ENCODE measurements at places on chromosomes 16 and 17.

DNA sequence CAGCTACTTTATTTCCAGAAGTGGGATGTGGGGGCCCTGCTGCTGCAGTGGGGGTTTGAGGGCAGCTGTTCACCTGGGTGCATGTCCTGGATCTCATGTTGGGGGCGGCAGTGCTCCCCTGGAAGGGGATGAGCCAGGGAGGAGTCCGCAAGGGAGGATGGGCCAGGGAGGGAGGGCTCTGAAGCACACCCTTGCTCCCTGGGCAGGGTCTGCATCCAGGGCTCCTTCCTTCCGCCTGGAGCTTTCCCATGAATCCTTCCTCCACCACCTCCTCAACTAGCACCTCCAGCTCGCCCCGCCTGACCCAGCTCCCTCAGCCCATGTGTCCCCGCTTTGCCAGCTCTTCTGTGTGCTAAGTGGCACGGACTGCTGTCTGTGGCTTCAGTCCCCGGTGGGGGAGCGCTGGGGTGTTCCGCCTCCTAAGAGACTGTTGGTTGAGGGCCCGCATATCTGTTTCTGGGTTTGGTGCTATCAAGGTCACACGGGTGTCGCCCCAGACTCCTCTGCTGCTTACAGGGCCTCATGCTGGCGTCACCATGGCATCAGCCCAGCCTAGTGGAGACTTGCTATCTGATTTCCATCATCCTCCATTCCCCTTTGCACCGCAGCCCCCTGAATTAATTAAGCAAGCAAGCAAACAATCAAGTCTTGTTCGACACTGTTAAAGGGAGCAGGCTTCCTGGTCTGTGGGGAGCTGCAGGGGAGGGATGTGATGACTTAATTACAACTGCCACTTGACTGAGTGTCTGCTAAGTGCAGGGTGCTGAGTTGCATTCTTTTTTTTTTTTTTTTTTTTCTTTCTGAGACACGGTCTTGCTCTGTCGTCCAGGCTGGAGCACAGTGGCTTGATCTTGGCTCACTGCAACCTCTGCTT lies 71.8 kb downstream of the PRKCA start:
- peak; percentile 63 for DNase-seq

DNA sequence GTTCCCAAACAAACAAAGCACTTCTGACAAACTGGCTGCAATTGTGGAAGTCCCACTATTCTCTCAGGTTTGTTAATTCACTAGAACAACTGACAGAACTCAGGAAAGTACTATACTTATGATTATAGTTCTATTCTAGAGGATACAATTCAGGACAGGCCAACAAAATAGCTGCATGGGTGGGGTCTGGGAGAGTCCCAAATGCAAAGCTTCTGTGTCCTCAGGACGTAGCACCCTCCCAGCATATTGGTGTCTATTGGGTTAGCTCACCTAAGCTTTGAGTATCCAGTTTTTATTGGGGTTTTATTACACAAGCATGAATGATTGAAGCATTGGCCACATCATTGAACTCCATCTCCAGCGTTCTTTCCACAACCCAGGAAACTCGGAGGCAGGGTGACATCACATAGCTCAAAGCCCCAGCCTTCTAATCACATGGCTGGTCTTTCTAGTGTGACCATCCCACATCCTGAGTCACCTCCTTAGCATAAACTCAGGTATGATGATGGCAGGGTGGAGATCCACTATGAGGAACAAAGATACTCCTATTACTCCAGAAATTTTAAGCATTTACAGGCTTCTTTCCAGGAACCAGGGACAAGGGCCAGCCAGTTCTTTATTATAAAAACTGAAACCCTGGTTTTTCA lies 43.9 kb upstream of the CCNF start:
- peak; percentile 60 for DNase-seq

GRCh38 chr17:33819539-33819938 lies 435.5 kb upstream of the CCL2 start:
- DNase-seq, result no peak

DNA sequence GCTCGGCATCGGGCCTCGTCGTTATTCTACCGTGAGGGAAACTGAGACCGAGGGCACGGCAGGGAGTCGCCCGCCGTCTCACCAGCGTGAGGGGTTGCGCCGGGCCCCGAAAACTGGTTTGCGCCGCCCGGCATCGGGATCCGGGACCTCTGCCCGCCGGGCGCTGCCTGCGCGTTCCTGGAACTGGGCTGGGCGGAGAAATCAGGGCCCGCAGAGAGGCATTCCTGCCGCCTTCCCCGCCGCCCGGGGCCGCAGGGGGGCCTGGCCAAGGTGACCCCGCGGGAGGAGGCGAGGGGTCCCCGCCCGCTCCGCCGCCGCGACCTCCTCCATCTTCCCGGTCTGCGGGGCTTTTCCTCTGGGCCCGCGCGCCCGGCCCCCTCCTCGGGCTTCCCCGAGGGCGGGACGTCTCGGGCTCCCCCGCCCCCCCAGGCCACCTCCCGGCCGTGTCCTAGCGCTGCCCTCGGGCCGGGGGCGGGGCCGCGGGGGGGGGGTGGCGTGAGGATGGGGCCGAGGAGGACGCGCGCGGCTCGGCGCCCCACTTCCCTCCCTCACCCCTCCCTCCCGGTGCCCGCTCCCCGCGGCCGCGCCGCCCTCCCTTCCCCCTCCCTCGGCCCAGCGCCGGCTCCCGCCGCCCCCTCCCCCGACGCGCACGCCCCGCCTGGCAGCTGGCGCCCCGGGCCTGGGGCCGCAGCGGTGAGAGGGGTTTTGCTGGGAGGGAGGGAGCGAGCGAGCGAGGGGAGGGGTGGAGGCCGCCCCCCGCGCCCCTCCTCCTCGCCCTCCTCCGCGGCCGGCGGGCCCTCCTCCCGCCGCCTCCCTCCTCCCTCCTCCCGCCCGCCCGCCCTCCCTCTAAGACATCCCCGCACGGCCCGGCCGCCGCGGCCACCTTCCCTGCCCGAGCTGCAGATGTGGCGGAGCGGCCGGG lies at the start of gene GLIS2:
Gene GLIS2, plus strand, starts transcription at position 882 of the 922 bp plus-strand sequence. CDS start 16,214 bp downstream, outside the sequence.
- DNase-seq, result peak; percentile 86

GRCh38 chr16:84156342-84156784 lies 11.3 kb downstream of the DNAAF1 start:
- peak; percentile 87 for DNase-seq

DNA sequence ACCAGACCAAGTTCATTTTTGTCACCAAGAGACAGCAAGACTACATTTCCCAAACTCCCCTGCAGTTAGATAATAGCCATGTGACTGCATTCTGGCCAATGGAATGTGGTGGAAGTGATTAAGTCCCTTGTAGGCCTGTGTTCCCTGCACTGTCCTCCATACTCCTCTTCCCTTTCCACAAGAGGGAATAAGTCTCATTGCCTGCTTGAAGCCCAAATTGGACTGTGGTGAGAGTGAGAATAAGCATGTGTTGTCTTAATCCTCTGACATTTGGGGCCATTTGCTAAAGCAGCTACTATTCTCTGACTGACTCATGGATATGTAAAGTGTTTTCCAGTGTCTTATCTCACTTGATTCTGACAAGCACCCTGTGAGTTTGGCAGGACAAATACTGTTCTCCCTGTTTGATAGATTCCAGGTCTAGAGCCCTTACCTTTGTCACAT lies 20.7 kb downstream of the PIK3R6 start:
- DNase-seq, result peak; percentile 16

DNA sequence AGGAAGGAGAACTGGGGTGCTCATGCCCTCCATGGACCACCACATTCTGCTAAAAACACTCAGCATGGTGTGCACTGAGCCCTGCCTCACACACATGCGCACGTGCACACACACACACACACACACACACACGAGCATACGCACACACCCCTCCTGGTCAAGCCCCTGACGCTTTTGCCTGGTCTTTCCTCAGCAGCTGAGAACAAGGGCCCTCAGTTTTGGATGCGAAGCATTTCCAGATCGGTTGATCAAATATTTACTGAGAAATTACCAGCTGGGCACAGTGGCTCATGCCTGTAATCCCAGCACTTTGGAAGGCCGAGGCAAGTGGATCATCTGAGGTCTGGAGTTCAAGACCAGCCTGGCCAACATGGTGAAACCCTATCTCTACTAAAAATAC lies 20.1 kb upstream of the RAI1 start:
- no peak for DNase-seq
